Esophagus squamous epithelium (tissue), 5 donors: ENCODE measurements at places on chromosomes 7 and 10. TPM values are rescaled to one million over a fixed set of nuclear protein-coding genes. Genes with fewer than 3 reads are reported as not detected.

DNA sequence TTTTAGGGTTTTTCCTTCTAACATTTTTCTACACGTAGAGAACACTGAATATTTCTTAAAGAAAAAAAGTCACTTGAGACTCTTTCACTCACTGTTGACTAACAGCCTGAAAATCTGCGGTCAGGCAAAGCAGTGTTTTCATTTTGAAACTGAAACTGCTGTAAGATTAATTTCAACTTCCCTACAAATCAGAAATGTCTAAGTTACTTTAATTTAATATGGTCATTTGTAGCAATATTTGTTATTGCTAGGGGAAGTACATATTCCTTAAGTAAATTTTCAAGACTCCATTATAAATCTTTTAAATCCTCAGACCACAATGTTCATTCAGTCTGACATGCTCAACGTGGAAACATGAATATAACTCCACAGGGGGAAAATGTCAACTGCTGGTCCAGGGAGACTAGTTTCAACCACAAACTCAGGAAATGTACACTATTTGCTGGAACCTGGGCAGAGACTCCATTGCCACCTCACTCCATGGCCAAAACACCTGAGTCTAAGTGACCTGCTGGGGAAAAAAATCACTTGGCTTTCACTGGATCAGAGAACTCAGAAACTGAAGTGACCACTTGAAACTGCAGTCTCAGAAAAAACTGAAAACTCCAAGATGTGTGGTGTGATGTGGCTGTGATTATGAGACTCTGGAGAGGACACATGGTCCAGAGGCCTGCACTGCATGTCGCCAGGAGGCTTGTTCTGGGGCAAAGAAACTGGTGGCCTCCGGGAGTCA, 161.2 kb downstream of the TAX1BP1 start:
- no peak for DNase-seq

- no peak for DNase-seq
Observed at GRCh38 chr7:116871061-116871700, 8.8 kb downstream of the CAPZA2 start.

- no peak for DNase-seq
Observed at GRCh38 chr7:156773966-156774365, 119.0 kb downstream of the LMBR1 start.

DNA sequence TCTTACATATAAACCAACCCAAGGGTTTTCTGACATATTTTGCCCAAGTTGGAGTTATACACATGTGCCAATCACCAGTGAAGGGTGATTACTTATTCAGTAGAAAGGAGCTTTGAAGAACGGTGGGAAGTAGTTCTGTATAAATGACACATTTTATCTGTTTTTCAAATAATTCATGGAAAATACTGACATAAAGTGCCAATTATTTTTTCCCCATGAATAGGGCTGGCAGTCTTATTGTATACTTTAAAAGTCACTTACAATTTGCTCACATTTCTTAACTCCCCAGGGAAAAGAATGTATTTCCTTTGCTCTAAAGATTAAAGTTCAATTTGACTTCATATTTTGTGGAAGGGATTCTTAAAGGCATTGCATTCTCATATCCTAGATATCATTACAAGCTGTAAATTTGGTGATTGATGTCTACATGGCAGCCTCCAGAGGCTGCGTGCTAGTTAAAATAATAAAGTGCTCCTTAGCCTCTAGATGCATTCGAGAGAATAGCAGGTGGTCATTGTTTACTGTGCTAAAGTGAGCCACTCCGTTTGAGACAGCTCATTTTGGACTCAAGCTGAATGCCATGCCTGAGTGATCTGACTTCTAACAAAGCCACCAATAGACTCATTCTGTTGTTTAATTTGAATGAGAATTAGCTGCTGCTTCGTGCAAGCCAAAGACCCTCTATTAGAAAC, 148.8 kb upstream of the NRP1 start:
- DNase-seq = no peak

- no peak for DNase-seq
Observed at GRCh38 chr10:35642793-35643114, 658 bp upstream of the FZD8 start.

GRCh38 chr10:109914966-109915365, 8.3 kb downstream of the XPNPEP1 start:
- no peak for DNase-seq

DNA sequence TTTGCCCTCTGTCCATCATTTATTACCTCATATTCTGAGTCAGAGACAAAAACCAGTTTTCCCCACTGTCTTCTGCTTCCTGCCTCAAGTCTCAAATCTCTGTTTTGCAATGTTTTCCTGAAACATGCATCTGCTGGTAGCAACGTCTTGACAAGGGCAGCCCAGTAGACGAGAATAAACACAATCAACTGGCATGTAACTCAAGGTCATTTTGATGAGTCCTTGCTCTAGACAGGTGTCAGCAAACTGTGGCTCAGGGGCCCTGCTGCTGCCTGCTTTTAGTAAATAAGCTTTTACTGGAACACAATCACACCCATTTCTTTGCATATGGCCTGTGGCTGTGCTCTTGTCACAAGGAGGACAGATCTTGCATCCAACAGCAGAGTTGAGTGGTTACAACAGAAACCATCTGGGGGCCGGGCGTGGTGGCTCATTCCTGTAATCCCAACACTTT, 59.8 kb downstream of the ITIH5 start:
- DNase-seq = no peak

DNA sequence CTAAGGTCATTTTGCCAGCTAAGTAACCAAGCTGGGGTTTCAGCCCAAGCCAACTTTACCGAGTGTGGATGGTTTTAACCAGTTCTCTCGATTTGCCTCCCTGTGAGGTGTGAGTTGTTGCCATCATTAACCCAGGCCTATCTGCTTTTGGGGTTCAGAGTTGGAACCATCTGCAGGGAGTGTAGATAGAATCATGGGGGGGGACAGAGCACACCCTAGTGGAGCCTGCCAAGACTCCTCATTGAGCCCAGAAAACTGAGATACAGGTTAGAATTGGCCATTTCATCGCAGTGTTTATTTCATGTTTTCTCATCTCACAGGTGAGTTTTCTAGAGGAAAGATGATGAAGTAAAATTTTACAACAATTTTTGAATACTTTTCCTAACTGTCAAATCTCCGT, 133.6 kb downstream of the SDK1 start:
- no peak for DNase-seq

DNA sequence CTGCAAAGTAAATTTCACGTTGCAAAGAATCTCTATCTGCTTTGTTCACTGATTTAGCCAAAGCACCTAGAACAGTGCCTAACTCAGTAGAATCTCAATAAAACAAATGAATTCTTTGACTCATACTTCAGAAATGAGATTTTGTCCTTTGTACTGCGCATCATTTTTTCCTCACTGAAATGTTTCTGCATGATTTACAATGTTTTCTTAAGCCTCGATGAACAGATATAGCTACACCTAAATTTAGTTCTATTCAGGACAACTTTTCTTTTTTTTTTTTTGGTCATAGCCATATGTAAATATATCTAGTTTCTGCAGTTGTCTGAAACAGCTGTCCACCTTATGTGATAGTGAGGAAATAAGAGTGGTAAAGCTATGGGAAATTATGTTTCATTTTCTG, 15.3 kb downstream of the GNAT3 start:
- DNase-seq = no peak

- DNase-seq = no peak
Observed at GRCh38 chr10:124200011-124200410, 106.6 kb upstream of the CHST15 start.

The CTTNBP2 gene
- total RNA-seq = 21.2 TPM

The LAMB4 gene
- total RNA-seq = 15.3 TPM

The PNLIPRP2 gene
- total RNA-seq = not detected

The HECW1 gene
- total RNA-seq = 0.57 TPM

The ZNF365 gene
- 0.56 TPM for total RNA-seq

The SPDYE5 gene
- not detected for total RNA-seq

The GFRA1 gene
- total RNA-seq = 1.0 TPM

The TNRC18 gene
- total RNA-seq = 58.2 TPM
